ENCODE measurements at places on chromosomes 5 and 9. TPM values are rescaled to one million over a fixed set of nuclear protein-coding genes. Genes with fewer than 3 reads are reported as not detected.

The SGCD gene
- total RNA-seq, result not detected

The SEMA4D gene
- total RNA-seq, result 399 TPM

DNA sequence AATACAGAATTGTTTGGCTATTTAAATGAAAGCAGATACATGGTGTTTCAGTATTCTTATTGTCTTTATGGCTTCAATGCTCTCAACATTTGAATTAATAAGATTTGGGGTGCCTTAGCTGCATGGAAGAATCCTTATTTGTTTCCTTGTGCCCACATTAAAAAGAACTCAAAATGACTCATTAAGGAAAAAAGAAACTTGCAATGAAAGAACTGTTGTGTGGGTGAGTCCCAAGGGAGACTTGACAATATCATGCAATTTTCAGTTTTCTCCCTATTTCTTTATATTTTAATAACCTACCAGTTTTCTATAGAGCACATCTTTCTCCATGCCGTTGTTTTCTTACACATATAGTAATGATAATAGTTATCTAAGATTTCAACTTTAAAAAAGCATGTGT, 404.0 kb downstream of the PDE4D start:
- DNase-seq, result no peak

GRCh38 chr5:68433923-68434879, 218.6 kb downstream of the PIK3R1 start:
- DNase-seq, result peak; percentile 93

The OBP2B gene
- total RNA-seq, result not detected

- no peak for DNase-seq
Observed at GRCh38 chr5:176416965-176417364, 626 bp upstream of the CLTB start.

The ISL1 gene
- not detected for total RNA-seq

DNA sequence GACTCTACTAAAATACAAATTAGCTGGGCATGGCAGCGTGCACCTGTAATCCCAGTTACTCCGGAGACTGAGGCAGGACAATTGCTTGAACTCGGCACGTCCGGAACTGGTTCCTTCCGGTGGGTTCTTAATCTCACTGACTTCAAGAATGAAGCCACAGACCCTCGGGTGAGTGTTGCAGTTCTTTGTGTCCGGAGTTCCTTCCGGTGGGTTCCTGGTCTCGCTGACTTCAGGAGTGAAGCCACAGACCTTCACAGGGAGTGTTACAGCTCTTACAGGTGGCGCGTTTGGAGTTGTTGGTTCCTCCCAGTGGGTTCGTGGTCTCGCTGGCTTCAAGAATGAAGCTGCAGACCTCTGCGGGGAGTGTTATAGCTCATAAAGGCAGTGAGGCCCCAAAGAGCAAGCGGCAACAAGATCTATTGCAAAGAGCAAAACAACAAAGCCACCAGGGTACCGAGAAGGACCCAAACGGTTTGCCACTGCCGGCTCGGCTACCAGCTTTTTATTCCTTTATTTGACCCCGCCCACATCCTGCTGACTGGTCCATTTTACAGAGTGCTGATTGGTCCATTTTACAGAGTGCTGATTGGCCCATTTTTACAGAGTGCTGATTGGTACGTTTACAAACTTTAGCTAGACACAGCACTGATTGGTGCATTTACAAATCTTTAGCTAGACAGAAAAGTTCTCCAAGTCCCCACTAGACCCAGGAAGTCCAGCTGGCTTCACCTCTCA, 28.6 kb upstream of the SLC6A19 start:
- no peak for DNase-seq

- no peak for DNase-seq
Observed at GRCh38 chr5:16797951-16798350, 138.1 kb downstream of the MYO10 start.

DNA sequence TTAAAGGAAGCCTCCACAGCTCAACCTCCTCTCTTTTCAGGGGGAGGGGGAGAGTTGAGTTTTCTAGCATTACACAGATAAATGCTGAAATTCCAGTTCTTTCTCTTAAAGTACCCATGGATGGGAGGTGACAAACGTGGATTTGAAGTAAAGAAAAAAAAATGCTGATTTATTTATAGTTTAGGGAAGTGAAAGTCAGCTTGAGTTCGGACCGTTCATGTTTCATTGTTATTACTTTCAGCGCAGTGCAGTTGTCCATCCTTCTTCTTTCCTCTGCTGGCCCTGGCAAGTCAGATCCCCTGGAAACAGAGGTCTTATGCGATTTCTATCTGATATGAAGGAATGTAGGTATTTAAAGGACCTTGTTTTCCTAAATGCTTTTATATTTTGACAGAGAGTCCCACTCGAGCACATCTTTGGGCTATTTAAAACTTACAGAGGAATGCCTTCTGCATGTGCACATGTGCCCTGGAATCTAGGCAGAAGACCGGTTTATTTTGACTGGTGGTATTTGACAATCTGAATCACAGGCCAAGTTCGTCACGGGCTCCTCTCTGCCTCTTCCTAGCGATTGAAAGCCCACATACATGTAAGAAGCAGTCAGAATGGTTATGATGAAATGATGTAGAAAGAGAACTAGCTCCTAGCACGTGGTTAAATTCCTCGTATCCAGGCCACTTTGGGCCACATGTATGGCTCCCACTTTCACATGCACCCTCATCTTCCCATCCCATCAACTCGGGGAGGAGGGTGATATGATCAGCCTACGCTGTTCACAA, 385.2 kb upstream of the KLF4 start:
- no peak for DNase-seq

The PCDHB3 gene
- not detected for total RNA-seq

- no peak for DNase-seq
Observed at GRCh38 chr5:118553662-118554061, 434.7 kb downstream of the DTWD2 start.

DNA sequence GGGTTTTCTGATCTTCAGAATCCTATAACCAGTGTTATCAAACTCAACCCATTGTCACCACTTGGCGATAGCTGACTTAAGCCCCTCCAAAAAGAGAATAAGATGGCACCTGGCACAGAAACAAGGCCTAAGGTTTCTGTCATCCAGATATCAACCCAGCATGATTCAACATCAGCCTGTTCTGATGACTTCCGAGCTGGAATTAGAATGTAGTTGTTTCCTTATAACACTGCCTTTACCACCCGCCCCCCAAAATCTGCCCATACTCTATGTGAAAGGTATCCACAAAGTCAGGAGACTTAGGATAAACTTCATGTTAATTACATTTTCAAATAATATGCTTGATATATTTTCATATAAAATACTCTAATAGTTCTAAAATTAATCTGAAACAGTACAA, 5.2 kb downstream of the KLF9 start:
- DNase-seq, result no peak

- DNase-seq, result no peak
Observed at GRCh38 chr5:7897014-7897600, 28.2 kb downstream of the MTRR start.

DNA sequence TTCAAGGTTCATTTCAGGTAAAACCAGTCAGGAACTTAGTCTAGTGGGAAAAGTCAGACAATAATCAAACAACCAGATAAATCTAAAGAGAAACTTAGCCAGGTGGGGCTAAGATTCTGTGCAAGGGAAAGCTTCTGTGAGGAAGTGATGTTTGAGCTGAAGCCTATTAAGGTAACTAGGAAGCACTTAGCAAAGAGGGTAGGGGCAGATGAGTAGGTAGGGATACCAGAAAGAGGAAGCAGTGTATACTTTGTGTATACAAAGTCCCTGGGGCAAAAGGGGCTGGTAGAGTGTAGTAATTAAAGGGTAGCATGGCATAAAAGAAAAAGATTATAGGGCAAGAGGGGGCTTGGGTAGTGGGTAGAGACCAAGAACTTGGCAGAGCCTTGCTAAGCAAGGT, 3.6 kb upstream of the SPATA24 start:
- DNase-seq, result no peak
